ENCODE measurements at places on chromosomes 12 and 14. TPM values are rescaled to one million over a fixed set of nuclear protein-coding genes. Genes with fewer than 3 reads are reported as not detected.

SLC7A8 gene
- total RNA-seq: not detected

ALDH1L2 gene
- total RNA-seq: 0.87 TPM

GRCh38 chr12:26702741-26703140 lies 130.3 kb downstream of the ITPR2 start:
- no peak overlapping the region for H3K27ac ChIP-seq
- H3K27me3 ChIP-seq: no peaks in the 10 kb centered on the region
- no peak for DNase-seq

GRCh38 chr12:21451529-21451928 lies 14.1 kb downstream of the PYROXD1 start:
- H3K4me3 ChIP-seq: no peak overlapping the region
- DNase-seq: no peak
- no peak overlapping the region for H3K27ac ChIP-seq
- no peaks in the 10 kb centered on the region for H3K4me1 ChIP-seq

- DNase-seq: peak; percentile 36
- no peak overlapping the region for H3K4me3 ChIP-seq
- no peaks in the 10 kb centered on the region for H3K36me3 ChIP-seq
Observed at GRCh38 chr12:63420206-63420644, 248.1 kb downstream of the DPY19L2 start.

- H3K27ac ChIP-seq: no peak overlapping the region
- no peaks in the 10 kb centered on the region for H3K4me1 ChIP-seq
- peaks cover 25% of the 10 kb centered on the region for H3K27me3 ChIP-seq
- H3K36me3 ChIP-seq: no peaks in the 10 kb centered on the region
- no peak overlapping the region for H3K4me3 ChIP-seq
Observed at GRCh38 chr12:52631264-52631663, 12.9 kb upstream of the KRT73 start.

- peak; percentile 5 for DNase-seq
Observed at GRCh38 chr12:72141381-72141780, 130.8 kb upstream of the TRHDE start.

DNA sequence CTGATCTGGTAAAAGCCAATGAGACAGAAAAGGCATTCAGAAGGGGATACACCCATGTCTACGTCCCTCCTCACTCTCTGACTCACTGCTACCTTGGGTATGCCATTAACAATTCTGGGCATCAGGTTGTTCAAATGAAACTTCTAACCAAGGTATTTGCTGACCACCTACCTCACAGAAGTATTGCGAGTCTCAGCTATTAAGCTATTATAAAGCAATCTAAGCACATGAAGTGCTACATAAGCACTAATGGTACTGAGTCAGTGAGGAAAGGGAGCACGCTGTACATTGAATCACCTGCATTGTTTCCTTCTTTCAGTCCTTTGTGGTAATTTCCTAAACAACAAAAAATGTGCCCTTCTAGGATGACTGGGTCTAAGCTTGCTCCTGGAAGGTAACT lies 62.8 kb upstream of the CCDC91 start:
- H3K36me3 ChIP-seq: no peaks in the 10 kb centered on the region
- no peak for DNase-seq
- no peak overlapping the region for H3K4me3 ChIP-seq
- no peak overlapping the region for H3K27ac ChIP-seq
- H3K4me1 ChIP-seq: no peaks in the 10 kb centered on the region

DNA sequence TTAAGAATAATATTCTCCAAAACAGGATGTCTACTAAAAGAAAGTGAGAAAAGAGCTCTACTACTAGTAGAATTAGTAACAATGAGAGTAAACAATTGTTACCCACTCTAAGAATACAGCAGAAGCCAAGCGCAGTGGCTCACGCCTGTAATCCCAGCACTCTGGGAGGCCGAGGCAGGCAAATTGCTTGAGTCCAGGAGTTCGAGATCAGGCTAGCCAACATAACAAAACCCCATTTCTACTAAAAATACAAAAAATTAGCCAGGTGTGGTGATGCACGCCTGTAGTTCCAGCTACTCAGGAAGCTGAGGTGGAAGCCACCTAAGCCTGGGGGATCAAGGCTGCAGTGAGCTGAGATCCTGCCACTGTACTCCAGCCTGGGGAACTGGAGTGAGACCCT lies 4.7 kb downstream of the DNAJC14 start:
- H3K4me3 ChIP-seq: no peak overlapping the region
- H3K27me3 ChIP-seq: no peaks in the 10 kb centered on the region
- H3K27ac ChIP-seq: no peak overlapping the region
- peaks cover 16% of the 10 kb centered on the region for H3K36me3 ChIP-seq

DNA sequence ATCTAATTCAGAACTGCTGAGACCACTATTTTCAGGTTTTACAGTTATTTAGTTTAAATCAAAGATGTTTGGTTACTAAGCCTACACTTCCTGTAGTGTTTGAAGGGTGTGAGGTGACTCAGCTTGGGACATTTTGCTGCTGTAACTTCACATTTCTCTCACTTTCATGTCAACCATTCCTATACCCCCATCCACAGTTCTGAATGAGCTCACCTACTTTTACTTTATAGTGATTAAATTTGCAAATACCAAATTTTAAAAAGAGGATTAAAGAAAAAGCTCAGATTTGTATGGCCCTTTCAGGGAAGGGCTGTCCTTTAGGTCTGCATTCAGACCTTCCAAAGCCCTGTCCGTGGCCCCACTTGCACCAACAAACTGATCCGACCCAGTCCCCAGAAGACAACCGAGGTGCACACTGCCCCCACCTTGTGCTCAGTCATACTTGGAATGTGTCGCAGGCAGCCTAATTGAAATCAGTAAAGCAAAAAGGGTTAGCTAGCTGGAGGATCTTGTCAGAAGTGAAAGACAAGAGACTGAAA lies 174.4 kb downstream of the MON2 start:
- no peak overlapping the region for H3K27ac ChIP-seq
- H3K4me1 ChIP-seq: peaks cover 35% of the 10 kb centered on the region
- H3K27me3 ChIP-seq: no peaks in the 10 kb centered on the region
- no peak for DNase-seq
